ENCODE measurements at places on chromosomes 2 and 18.

DNA sequence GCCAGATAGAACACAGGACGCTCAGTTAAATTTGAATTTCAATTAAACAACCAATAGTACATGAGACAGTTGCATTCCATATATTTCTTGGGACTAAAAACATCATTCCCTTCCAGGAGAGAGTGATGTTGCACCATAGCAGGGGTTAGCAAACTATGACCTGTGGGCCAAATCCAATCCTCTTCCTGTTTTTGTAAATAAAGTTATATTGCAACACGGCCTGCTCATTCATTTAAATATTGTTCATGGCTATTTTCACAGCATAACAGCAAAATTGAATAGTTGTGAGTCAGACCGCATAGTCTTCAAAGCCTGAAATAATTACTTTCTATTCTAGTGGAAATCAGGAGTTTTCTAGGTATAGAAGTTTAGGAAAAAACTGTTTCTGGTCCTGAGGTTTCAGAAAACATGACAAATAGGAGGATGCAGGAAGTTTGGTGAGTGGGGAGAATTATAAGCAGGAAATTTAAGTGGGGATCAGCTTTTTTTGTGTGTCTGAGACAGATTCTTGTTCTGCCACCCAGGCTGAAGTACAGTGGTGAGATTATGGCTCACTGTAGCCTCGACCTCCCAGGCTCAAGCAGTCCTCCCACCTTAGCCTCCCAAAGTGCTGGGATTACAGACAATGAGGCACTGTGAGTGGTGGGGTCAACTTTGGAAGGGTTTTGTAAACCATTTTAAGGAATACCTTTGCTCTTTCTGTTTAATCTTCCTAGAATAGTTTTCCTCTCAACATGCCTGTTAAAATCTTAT lies 131.5 kb downstream of the SOCS6 start:
- DNase-seq, result no peak

- no peak for DNase-seq
Measured at GRCh38 chr2:9538000-9538507, 17.6 kb downstream of the ADAM17 start.

DNA sequence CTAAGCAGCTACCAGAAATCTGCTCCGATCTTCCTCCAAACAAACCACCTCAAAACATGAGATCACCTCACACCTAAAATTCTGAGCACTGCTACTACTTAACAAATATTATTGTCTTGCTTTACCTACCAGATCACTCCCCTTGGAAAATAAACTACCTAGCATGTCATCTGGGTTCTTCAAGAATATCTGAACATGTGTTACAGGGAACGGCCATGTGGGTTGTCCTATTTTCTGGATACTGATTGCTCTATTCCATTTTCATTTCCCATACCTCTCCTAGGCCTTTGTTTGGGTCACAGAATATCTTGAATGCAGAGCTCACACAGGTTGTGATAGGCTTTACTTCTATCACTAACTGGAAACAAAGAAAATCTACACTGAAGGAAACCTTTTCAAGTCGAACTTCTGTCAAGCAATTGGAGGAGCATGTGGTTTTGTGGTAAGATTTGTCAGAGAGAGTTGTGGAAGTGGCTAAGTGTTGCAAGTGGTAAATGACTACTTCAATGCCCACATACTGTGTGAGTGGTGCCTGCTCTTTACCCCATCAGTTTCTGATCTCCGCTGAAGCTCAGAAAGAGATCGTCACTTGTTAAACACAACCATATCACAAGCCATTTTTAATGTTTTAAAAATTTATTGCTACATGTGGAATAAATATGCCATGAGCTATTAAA lies 739.1 kb upstream of the ZEB2 start:
- DNase-seq, result no peak

GRCh38 chr18:50659091-50660003 lies 99.5 kb downstream of the MAPK4 start:
- DNase-seq, result no peak

DNA sequence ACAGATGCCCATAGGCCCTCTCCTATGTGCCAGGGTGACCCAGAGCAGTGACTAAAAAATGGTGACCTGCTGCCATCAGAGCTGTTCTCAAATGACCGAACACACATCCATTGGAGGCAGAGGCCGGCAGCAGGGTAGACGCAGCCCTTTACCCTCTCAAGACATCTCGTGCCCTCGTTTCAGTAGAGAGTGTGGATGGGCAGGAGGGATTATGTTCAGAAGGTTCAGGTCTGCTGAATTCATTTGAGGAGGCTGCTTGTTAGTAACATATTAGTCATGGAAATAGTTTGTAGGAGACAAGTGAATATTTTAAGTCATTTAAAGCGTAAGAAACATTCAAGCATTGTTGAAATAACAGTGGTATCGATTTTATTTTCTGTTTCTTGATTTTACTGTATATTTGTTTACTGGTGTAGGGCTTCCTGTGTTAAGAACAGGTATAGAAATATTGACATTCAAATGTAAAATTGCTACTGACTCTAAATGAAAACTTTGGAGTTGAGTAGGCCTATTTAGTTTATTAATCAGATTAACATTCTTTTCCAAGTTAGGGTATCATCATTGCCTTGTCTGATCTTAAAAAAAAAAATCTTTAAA lies 82.6 kb downstream of the ZNF532 start:
- no peak for DNase-seq

- no peak for DNase-seq
Measured at GRCh38 chr18:57953883-57954282, 90.1 kb upstream of the NEDD4L start.

DNA sequence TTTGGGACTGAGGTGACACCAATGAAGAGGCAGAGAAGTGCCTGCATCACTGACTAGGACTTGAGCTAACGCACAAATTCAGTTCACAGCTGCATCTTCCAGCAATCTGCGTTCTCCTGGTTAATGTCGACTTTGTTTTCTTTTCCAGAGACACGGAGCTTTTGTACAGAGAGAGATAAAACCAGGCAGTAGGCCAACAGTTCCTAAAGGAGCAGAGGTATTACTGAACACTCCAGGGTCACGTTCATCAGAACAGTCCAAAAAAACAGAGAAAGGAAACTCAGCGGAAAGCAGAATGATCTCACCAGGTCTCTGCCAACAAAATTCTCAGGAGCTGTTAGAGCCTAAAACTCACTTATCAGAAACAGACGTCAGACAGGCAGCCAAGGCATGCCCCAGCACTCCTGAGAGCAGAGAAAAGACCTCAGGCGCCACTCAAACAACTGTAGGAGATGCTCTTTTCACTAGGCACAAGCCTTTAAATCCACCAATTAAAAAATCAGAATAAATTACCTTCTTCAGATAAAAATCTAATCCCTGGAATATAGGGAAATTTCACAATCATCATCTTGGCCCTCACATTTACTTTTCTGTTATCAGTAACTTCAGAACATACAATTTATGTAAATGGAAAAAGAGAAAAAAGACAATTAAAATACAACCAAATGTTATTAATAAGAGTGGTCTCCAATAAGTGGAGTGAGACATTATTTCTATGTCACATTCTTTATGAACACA lies 95.9 kb upstream of the SPTBN1 start:
- DNase-seq, result no peak

GRCh38 chr2:49035481-49035880 lies 118.8 kb downstream of the FSHR start:
- DNase-seq, result no peak
